Peyer's patch (tissue), 4 donors: ENCODE measurements at places on chromosomes 11 and 22. TPM values are rescaled to one million over a fixed set of nuclear protein-coding genes. Genes with fewer than 3 reads are reported as not detected.

- H3K27me3 ChIP-seq, result no peaks in the 10 kb centered on the region
- no peaks in the 10 kb centered on the region for H3K36me3 ChIP-seq
- H3K4me3 ChIP-seq, result no peak overlapping the region
- no peaks in the 10 kb centered on the region for H3K4me1 ChIP-seq
- H3K27ac ChIP-seq, result no peak overlapping the region
- DNase-seq, result no peak
Observed at GRCh38 chr11:70012134-70012733, 65.9 kb upstream of the ANO1 start.

DNA sequence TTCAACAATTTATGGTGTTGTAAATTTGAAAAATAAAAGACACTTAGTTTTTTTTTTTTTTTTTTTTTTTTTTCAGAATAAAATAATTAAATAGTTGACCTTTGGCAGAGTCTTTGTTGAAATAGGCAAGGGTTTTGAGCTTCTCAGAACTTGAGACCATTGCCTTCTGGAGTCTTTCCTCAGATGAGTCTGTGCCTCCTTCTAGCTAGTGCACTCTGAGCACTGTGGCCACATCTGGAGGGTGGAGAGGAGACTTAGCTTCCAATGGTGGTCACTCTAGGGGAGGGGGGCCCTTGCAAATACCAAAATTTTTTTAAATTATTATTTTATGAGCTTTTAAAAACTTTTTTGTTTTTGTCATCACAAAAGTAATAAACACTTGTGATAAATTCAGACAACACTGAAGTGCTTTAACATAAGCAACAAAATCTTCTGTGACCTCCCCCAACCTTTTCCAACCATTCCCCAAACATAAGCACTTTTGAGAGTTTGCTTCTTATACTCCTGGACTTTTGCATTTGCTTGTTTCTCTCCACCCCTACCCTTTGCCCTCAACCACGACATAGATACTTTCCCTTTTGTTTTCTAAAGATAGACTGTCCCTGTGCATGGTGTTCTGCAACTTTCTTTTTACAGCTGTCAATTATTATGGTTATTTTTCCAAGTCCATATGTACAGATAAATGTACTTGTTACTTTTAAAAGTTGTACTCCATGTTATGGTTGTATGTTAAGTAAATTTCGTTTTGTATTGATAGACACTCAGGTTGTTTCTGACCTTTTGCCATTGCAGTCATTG, 41.1 kb downstream of the BMAL1 start:
- H3K4me1 ChIP-seq, result peaks cover 3% of the 10 kb centered on the region
- no peak overlapping the region for H3K4me3 ChIP-seq
- no peaks in the 10 kb centered on the region for H3K27me3 ChIP-seq
- no peak for DNase-seq

DNA sequence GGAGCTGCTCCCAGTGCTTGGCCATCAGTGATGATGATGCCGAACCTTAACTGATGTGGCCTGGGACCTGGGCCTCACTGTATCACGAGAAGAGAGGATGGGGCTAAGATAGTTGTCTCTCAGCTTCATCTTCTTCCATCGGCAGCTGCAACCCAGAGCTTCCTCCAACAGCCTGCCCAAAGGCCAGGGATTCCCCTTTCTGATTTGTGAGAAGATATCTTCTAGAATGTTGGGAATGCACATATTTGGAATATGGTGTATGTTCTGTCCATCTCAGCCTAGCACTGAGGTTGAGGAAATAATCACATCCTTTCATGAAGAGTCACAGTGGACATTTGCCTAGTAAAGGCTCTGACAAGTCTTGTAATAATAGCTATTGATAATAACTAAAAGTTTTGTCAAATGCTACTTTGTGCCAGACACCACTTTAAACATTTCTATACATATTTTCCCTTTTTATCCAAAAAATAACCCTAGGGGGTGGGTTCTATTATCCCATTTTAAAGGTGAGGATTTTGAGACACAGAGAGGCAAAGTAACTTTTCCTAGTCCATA, 73.1 kb downstream of the COMMD9 start:
- H3K27ac ChIP-seq, result no peak overlapping the region
- H3K4me3 ChIP-seq, result no peak overlapping the region
- H3K27me3 ChIP-seq, result no peaks in the 10 kb centered on the region
- H3K36me3 ChIP-seq, result no peaks in the 10 kb centered on the region

DNA sequence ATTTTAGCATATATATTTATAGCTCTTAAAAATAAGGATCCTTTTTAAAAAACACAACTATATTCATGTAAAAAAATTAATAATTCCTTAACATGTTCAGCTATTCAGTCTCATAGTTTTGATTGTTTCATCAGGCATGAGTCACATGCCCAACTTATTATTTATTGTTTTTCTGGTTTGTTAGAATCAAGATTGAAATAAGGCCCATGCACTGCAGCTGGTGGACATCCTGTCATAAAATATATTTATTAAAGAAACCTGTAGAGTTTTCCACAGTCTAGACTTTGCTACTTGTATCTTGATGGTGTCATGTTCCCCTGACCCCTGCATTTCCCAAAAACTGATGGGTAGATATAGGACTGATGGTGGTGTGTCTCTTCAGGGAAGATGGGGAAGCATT, 77.4 kb downstream of the PARVA start:
- no peak for DNase-seq
- H3K4me3 ChIP-seq, result no peak overlapping the region
- no peak overlapping the region for H3K27ac ChIP-seq
- no peaks in the 10 kb centered on the region for H3K36me3 ChIP-seq
- H3K4me1 ChIP-seq, result no peaks in the 10 kb centered on the region

- H3K4me3 ChIP-seq, result no peak overlapping the region
- no peaks in the 10 kb centered on the region for H3K27me3 ChIP-seq
- no peaks in the 10 kb centered on the region for H3K4me1 ChIP-seq
- DNase-seq, result no peak
Observed at GRCh38 chr11:15958910-15959309, 397.4 kb downstream of the SOX6 start.

DNA sequence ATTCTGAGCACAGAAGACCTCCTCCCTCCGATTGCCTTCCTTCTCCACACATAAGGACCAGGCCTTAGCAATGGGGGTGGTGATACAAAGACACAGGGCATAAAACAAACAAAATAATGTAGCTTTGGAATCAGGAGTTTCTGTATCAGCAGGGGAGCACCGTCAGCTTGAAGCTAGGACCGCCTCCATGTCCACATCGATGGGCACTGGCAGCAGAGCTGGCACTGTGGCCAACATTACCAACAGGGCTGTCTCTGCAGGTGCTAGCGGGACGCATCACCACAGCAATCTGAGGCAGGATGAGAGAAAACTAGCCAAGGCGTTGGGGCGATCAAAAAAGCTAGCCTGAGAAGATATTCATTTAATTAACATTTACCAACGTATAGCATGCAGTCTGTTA, 201.4 kb downstream of the MAML2 start:
- H3K27me3 ChIP-seq, result no peaks in the 10 kb centered on the region
- DNase-seq, result no peak
- H3K36me3 ChIP-seq, result no peaks in the 10 kb centered on the region
- H3K4me3 ChIP-seq, result no peak overlapping the region
- peaks cover 3% of the 10 kb centered on the region for H3K4me1 ChIP-seq

GRCh38 chr11:130051082-130051481, 18.6 kb upstream of the APLP2 start:
- H3K4me1 ChIP-seq, result no peaks in the 10 kb centered on the region
- no peak overlapping the region for H3K27ac ChIP-seq
- no peaks in the 10 kb centered on the region for H3K36me3 ChIP-seq
- no peaks in the 10 kb centered on the region for H3K27me3 ChIP-seq
- DNase-seq, result no peak

- no peak for DNase-seq
- no peaks in the 10 kb centered on the region for H3K4me1 ChIP-seq
- no peaks in the 10 kb centered on the region for H3K36me3 ChIP-seq
- H3K27ac ChIP-seq, result no peak overlapping the region
Observed at GRCh38 chr22:29208879-29209623, 3.4 kb downstream of the EMID1 start.

DNA sequence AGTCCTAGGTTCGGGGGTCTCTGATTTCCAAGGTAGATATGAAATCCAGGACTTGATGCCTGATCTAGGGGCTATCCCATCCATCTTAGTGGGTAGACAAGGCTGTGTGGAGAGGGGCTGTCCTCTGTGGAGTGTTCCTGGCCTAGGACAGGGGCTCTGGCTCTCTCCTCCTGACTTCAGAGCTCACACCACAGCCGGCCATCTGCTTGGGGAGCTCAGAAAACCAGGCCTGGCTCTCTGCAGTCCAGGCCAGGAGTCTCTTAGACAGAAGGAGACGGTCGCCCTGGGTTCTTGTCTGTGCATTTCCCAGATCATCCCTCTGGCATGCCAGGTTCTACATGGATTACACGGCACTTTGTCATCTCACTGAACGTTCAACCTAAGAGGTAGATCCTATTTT, 17.9 kb downstream of the TUB start:
- H3K4me1 ChIP-seq, result no peaks in the 10 kb centered on the region
- H3K27me3 ChIP-seq, result no peaks in the 10 kb centered on the region
- peaks cover 9% of the 10 kb centered on the region for H3K36me3 ChIP-seq

GRCh38 chr22:18113680-18114394, 3.2 kb downstream of the TUBA8 start:
- no peak for DNase-seq
- H3K36me3 ChIP-seq, result no peaks in the 10 kb centered on the region
- H3K4me3 ChIP-seq, result no peak overlapping the region
- H3K4me1 ChIP-seq, result peaks cover 18% of the 10 kb centered on the region
- no peaks in the 10 kb centered on the region for H3K27me3 ChIP-seq

Gene C11orf86
- 218 TPM for total RNA-seq

Gene GVQW3
- 3.9 TPM for total RNA-seq

Gene CASP12
- not detected for total RNA-seq

Gene OR51I1
- not detected for total RNA-seq
